ENCODE measurements at places on chromosomes 5 and 9. TPM values are rescaled to one million over a fixed set of nuclear protein-coding genes. Genes with fewer than 3 reads are reported as not detected.

The SPATA31A3 gene
- total RNA-seq, result not detected

The LIFR gene
- total RNA-seq, result 49.4 TPM

The PCDHB13 gene
- total RNA-seq, result 0.28 TPM

The OR1J2 gene
- total RNA-seq, result 0.14 TPM

The INSYN2B gene
- 3.1 TPM for total RNA-seq

The SLC28A3 gene
- total RNA-seq, result 0.09 TPM

The LMX1B gene
- total RNA-seq, result not detected

The GRXCR2 gene
- total RNA-seq, result not detected

The DBH gene
- not detected for total RNA-seq

The COL15A1 gene
- 164 TPM for total RNA-seq

The SLC36A3 gene
- total RNA-seq, result not detected

The BTNL9 gene
- not detected for total RNA-seq

The FBLL1 gene
- 0.74 TPM for total RNA-seq

The ZNF354C gene
- total RNA-seq, result 7.7 TPM

The TMEM174 gene
- total RNA-seq, result not detected

The LHX3 gene
- not detected for total RNA-seq

The PAX5 gene
- total RNA-seq, result not detected

The CCDC183 gene
- 0.28 TPM for total RNA-seq

The CCL28 gene
- total RNA-seq, result 0.43 TPM

The PTGDS gene
- 2.3 TPM for total RNA-seq

The SMIM3 gene
- total RNA-seq, result 27.7 TPM

The TAF11L10 gene
- total RNA-seq, result not detected

The WHRN gene
- total RNA-seq, result 2.3 TPM

The CARD9 gene
- 2.2 TPM for total RNA-seq

The HAPLN1 gene
- 0.55 TPM for total RNA-seq

The NR5A1 gene
- total RNA-seq, result not detected

The GPR151 gene
- not detected for total RNA-seq

The LTC4S gene
- 0.65 TPM for total RNA-seq

The G3BP1 gene
- 96.7 TPM for total RNA-seq
